ENCODE measurements at places on chromosomes 5 and 9.
A peak's percentile ranks its signal among the peaks of the same experiment; 100 is the strongest.

GRCh38 chr9:78453450-78453849 lies 156.5 kb downstream of the PSAT1 start:
- no peak for DNase-seq

- DNase-seq, result no peak
Measured at GRCh38 chr5:1503241-1504068, 20.3 kb downstream of the LPCAT1 start.

- DNase-seq, result no peak
Measured at GRCh38 chr5:135174315-135175096, 140.5 kb upstream of the PITX1 start.

DNA sequence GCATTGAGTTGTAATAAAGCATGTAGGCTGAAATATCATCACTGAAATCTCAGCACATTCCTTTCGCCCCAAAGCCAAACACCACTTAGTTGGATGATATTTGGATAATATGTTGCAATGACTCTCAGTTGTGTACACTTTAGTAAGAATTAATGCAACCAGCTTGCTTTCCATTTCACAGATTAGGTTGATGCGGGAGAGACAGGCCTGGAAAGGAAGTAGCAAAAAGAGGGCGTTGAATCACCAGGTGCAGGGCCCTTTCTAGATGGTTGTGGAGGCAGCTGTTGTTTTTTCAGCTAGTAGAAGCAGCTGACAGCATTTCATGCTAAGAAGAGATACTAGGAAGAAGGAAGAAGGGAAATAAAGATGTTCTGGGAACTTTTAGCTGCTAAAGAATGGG lies 30.9 kb downstream of the DMRT3 start:
- no peak for DNase-seq

- no peak for DNase-seq
Measured at GRCh38 chr5:78758169-78758839, 109.7 kb upstream of the LHFPL2 start.

DNA sequence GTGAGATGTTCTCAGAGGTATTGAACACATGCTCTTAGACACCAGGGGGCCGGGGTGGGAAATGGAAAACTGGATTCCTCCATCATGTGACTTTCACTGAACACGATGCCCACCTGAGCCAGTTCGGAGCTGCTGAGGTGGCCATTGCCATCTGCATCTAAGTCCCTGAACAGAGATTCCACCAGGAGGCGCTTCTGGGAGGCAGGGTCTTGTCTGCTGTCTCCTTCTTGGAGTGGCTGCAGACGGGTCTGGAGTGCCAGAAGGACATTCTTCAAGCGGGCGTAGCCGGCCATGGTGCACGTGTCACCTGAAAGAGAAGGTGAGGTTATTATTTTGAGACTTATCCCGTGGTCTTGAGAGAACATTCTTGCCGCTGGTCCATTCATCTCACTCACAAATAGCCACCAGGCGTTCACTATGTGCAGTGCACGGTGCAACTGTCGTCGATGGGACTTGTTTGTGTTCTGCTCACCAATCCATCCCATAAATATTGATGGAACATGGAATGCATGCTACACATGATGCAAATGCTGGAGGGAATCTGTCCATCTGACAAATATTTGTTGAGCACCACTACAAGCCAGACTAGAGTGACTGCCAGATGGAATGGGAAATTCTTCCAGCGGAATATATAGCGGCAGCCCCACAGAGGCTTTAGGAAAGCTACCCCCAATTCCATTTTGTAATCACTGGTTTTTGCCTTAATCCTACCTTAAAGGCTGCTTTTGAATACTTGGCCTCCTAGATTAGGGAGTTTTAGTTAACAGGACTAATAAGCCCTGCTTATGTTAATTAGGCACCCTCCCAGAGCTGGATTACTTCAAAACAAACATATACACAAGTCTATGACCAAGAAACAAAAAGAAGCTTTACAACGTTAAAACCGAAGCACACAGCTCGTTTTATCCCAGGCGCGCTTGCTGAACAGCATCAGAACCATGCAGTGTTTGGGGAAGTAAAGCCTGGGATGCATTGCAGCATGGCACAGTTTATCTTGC lies 264.8 kb downstream of the HSPA4 start:
- no peak for DNase-seq

GRCh38 chr5:145768863-145769262 lies 66.3 kb downstream of the PRELID2 start:
- no peak for DNase-seq

GRCh38 chr5:64509828-64510227 lies 4.0 kb downstream of the RGS7BP start:
- DNase-seq, result no peak

GRCh38 chr9:131349881-131350563 lies 43.9 kb upstream of the PRRC2B start:
- DNase-seq, result peak; percentile 43

- DNase-seq, result no peak
Measured at GRCh38 chr5:158789441-158789840, 310.3 kb downstream of the EBF1 start.

DNA sequence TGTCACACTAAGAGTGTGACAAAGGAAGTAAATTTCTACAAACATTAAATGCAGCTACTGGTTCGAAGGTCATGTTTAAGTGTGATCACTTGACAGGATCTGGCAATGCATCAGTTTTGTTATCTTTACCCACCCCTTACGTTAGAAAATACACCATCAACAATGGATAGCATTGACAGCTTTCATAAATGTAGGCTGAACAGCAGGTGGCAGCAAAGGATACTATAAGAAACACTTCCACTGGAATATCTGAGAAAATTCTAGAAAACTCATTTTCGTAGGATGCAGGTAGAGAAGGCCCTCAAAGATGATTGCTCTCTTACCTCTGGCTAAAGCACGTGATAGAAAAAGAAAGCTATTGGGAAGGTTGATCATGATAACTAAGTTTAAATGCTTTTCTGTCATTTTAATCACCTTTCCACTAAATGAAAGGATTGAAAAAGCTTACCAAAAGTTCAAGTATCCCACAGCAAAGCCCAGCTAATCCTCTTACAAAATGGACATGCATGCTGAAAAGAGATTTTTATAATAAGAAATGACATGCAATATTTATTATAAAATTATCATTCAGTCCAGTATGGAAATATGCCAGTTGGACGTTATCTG lies 292.5 kb downstream of the PARP8 start:
- DNase-seq, result peak; percentile 29

DNA sequence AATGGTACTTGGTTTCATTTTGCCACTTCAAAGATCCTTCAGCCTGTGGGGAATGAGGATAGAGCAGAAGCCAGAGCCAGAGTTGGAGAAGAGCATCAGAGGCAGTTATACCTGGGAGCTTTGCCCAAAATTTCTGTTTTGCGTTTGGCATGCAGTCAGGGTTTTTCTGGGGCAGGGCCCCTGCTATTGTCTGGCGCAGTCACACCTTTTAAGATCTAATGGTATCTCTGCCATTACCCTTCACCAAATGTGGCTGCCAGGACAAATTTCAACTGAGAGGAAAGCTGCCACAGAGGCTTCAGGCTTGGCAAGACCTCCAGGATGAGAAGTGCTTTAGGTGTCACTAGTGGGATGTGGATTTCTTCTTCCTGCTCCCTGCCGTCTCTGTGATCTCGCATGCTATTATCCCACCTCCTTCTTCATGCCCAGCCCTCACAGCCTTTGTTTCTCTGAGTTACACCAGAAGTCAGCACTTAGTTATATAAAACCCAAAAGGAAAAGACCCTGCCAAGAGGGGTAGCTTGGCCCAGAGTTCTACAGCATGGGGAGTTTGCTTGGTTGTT lies 357.0 kb downstream of the TLE4 start:
- no peak for DNase-seq

- no peak for DNase-seq
Measured at GRCh38 chr9:126248680-126249079, 77.9 kb upstream of the MVB12B start.

- DNase-seq, result no peak
Measured at GRCh38 chr9:92185681-92186080, 70.5 kb upstream of the SPTLC1 start.

DNA sequence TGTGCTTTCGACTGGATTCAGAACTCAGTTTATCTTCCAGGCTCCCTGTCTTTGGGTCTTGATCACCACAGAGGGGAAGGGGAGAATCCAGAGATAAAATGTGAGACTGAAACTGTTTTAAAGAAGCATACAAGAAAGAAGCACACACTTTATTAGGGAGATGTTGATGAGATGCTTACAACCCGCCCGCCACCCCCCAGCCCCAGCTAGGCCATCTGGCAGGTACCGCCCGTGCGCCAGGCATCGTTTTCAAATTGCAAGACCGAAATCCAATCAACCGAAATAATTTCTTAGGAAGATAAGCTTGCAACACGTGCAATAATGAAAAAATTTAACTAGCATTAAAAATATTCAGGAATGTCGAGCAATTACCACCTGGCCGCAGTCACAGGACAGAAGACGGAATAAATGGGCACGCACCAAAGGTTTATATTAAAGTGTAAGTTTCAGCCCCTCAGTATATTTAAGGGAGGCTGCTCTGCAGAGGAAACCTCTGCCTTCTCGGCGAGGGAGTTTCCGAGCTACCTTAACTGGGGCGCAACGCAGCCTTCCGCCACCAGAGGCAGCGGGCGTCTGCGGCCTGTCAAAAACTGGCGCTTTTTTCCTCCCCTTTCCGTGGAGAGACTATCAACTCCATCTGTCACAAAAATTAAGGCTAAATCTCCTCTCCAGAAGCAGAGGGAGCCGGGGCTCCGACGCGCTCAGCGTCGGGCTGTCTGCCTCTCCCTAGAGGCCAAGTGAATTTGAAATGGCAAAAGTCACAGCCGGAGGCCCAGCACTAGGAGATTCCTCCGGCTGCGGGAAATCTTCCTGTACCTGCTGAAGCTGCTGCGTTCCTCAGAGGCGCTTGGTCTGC lies 996 bp upstream of the GAS1 start:
- peak; percentile 77 for DNase-seq

DNA sequence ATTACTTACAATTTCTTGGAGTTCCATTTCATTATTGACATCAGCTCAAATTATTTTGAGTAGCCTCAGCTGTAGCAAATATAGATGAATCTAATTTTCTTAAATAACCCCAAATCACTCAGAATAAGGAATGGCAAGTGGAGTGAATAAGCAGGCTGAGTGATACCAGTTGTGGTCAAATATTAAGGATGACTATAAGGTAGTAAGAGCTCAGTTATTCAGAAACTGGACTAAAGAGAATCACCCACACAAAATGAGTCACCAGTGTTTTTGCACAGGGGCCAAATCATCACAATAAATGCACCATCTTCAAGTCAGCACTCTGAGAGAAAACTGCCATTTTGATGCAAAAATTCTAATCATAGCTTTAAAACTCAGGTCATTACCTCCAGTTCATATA lies 128.9 kb upstream of the TARS1 start:
- DNase-seq, result no peak
